Activated CD4-positive, alpha-beta T cell treated with anti-CD3 and anti-CD28 coated beads for 48 hours (primary cell): ENCODE measurements at places on chromosomes 3 and 15.
A peak's percentile ranks its signal among the peaks of the same experiment; 100 is the strongest.

DNA sequence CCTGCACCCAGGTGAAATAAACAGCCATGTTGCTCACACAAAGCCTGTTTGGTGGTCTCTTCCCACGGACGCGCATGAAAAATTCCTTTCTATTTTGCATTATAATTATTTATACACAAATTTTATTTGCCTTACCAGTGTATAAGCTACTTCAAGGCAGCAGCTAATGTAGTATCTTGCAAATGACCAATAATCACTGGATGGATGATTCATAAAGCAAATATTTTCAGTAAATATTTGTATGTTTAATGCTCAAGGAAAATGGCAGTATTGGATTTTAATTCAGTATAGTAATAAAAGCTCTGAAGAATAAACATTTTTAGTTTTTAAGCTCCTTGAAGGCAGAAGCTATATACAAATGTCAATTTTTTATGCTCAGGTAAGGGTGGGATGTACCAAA lies 158.7 kb upstream of the NANOGP8 start:
- DNase-seq = no peak

DNA sequence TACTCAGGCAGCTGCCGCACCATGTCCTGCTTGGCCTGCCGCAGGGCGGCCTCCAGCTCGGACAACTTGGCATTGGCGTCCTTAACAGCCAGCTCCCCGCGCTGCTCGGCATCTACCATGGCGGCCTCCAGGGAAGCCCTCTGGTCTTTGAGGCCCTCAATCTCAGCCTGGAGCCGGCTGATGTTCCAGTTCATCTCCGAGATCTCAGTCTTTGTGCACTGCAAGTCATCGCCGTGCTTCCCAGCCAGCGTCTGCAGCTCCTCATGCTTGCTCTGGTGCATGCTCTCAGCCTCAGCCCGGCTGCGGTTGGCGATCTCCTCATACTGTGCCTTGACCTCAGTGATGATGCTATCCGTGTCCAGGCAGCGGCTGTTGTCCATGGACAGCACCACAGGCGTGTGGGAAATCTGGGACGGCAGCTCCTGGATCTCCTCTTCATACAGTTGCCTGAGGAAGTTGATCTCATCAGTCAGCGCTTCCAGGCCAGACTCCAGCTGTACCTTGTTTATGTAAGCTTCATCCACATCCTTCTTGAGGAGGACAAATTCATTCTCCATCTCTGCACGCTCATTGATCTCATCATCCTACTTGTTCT lies 15.5 kb upstream of the PSTPIP1 start:
- no peak for DNase-seq

DNA sequence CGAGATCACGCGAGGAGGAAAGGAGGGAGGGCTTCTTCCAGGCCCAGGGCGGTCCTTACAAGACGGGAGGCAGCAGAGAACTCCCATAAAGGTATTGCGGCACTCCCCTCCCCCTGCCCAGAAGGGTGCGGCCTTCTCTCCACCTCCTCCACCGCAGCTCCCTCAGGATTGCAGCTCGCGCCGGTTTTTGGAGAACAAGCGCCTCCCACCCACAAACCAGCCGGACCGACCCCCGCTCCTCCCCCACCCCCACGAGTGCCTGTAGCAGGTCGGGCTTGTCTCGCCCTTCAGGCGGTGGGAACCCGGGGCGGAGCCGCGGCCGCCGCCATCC lies 1.1 kb upstream of the SETD5 start:
- peak; percentile 89 for DNase-seq

DNA sequence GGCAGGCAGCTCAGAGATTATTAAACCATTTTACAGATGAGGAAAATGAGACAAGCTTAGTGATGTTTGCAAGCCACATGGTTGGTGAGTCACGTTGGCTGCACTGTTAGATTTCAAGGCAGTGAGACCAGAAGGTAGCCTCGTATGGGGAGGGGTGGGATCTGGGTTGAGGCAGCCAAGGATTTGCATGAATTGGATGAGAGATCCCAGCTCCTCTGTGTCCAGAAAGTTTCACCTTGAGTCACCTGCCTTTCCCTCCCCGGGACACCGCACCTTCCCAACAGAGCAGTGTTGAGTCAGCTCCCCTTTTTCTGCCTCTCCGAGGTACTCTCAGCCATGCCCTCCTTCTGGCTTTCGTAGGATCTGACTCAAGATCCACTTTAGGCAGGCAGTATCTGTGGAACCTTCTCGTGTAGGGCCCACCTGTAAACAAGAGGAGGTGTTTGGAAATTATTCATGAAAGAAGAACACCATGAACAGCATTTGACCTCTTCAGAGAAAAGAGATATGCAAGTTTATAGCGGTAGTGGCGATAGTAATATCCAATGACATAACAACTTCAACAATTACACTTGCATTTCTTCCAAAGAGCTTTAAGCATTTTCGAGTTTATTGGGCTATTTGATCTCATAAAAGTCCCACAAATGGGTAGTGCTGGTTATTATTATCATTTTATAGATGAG lies 46.8 kb upstream of the VPS8 start:
- DNase-seq = no peak

DNA sequence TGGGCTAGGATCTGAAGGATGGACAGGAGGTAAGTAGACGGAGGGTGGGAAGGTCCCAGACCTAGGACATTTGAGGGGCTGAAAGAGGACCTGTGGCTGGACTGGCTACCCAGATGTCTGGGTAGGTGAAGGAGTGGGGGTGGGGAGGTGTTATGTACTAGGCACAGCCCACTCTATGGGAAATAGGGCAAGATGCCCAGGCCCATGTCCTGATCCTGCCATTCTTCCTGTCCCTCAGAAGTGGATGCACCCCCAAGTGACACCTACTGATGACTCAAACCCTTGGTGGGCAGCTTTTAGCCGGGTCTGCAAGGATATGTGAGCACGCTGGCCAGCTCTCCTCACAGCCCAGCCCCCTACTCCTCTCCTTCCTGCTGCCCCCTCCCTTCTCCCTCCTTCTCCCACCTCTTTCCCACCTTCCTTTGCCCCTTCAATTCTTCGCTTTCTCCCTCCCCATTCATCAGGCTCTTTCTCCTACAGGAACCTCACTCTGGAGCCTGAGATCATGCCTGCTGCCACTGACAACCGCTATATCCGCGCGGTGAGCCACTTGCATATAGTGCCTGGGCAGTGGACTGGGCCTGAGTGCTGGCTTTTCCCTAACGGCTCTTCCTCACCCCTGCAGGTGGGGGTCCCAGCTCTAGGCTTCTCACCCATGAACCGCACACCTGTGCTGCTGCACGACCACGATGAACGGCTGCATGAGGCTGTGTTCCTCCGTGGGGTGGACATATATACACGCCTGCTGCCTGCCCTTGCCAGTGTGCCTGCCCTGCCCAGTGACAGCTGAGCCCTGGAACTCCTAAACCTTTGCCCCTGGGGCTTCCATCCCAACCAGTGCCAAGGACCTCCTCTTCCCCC lies 5.2 kb downstream of the ACY1 start:
- no peak for DNase-seq

DNA sequence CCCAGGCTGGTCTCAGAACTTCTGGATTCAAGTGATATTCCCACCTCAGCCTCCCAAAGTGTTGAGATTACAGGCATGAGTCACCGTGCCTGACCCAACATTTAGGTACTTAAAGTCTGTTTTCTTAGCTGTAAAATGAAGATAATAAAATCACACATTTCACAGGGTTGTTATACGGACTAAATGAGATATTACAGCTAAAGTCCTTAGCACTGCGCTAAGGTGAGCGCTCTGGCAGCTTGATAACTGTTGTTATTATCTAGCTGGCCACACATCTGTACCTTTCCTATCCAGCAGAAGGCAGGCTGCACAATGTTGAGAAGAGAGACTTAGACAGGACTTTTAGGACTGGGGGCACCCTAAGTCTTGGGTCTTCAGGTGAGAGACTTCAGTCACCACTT lies 2.7 kb upstream of the LIPH start:
- no peak for DNase-seq

GRCh38 chr3:197030379-197031314 lies 1.0 kb upstream of the MELTF start:
- DNase-seq = no peak

- no peak for DNase-seq
Observed at GRCh38 chr15:26537663-26538062, 235.2 kb downstream of the GABRB3 start.

GRCh38 chr3:155948476-155948875 lies 78.0 kb downstream of the GMPS start:
- no peak for DNase-seq

- no peak for DNase-seq
Observed at GRCh38 chr15:31464216-31465082, 137.8 kb downstream of the KLF13 start.

- no peak for DNase-seq
Observed at GRCh38 chr15:37361621-37362020, 261.3 kb upstream of the MEIS2 start.

GRCh38 chr3:183180110-183180783 lies 17.7 kb upstream of the LAMP3 start:
- no peak for DNase-seq

DNA sequence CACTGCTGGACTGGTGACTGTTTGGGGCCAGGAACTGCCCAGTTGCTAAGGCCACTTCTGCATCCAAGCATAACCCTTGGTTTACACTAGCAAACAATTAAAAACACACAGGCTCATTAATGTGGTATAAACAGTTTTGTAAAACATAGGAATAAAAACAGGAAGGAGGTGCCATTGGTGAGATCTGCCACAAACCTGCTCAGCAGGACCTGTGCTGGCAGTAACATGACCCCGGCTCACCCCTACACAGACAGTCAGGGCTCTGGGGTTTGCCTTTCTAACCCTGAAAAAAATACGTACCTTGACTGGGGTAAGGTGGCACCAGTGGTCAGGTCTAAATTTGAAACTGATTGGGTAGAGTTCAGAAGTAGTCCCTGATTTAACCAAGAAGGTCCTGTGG lies 76.2 kb downstream of the ATP1B3 start:
- no peak for DNase-seq

GRCh38 chr3:71456156-71456555 lies 127.4 kb downstream of the FOXP1 start:
- DNase-seq = no peak

DNA sequence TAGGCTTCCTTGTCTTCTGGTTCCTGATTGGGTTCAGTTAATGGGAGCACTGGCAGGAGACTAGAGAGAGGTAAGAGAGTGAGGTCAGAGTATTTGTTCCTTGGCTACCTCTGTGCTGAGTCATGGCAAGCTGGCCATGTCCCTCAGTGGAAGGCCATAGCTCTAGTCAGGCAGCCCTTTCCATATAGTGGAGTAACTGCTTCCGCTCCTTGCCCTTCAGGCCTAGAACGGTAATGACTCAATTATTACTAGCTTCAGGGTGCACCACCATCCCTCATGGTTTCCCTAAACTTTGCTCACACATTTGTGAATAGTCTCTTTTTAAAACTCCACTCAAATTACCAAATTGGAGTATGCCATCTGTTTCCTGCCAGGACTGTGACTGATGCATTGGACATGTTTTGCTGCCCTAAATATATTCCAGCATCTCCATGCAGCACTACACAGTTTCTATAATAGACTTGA lies 10.5 kb upstream of the ANO10 start:
- no peak for DNase-seq

- DNase-seq = no peak
Observed at GRCh38 chr3:88809993-88810392, 297.4 kb upstream of the EPHA3 start.

DNA sequence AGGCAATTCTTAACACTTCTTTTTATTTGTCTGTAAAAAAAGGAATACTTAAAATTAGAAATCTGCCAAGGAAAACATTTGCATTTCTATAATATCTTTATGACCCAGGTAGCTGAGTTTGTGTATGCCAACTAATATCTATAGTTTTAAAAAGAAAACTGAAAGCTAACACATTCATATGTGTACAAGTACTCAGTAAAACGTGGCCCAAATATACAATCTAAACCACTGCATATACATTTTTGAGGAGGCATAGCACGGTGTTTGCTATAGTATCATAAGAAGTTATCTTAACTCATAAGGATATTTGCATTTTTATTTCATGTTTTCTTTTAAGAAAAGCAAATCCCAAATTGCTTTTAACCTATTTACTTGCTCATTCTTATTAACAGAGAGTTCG lies 172.7 kb downstream of the ZBTB20 start:
- DNase-seq = no peak

GRCh38 chr15:73678498-73678897 lies 5.7 kb upstream of the CD276 start:
- DNase-seq = no peak

GRCh38 chr15:56805466-56806147 lies 72.3 kb upstream of the ZNF280D start:
- peak; percentile 31 for DNase-seq

GRCh38 chr3:109125902-109126301 lies 8.0 kb upstream of the MORC1 start:
- DNase-seq = no peak

DNA sequence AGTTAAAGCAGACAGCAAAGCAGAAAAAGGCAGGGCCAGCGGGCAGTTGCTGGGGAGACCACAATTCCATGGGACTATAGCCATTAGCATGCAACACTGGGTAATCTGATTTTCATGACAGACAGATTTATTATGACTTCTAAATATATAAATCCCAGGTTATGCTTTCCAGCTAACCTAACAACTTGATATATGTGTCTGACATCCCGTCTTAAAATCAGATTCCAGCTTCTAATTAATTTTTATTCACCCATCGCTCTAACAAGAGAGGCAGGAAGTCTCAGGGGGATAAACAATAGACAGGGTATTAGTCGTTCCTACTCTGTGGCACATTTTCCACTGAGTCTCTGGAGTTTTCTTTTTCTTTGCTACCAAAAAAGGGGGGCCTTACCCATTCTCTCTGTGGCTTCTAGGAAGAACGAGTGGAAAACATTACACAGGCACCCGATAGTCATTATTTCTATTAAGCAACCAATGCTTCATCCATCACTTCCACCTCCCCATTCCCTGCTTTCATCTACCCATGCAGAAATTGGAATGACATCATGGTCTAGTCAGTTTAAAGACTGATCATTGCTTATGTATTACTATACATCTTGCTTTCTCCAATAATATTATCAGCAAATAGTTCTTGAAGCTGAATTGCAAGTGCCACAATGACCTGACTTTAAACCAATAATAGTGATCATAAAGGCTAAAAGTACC lies 173.1 kb downstream of the FHIT start:
- no peak for DNase-seq

- DNase-seq = no peak
Observed at GRCh38 chr15:81373176-81373575, 837 bp downstream of the TMC3 start.

DNA sequence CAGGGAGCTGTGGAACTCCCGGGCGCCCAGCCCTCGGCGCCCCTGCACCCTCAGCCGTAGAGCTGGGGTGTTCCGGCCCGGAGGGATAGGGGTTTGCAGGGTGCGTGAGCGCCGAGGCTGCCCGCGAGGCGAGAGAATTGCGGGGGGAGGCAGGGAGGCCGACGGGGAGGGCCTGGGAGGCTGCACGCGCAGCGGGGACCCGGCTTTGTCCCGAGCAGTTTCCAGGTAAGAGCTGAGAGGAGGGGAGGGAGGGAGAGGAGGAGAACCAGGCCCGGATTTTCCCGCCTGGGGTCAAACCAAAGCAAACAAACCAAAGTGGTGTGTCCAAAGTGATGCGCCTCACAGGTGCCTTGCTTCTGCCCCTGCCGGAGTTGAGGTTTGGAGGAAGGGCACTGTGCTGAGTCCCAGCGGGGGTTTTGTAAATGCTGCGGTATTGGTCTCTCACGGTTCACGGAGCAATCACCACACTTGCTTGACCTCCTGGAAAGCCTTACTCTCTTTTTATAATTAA lies 146.4 kb downstream of the TJP1 start:
- no peak for DNase-seq
